ENCODE measurements at places on chromosomes 12 and 14.

- no peak for DNase-seq
Observed at GRCh38 chr14:35879654-35880249, 53.6 kb downstream of the BRMS1L start.

DNA sequence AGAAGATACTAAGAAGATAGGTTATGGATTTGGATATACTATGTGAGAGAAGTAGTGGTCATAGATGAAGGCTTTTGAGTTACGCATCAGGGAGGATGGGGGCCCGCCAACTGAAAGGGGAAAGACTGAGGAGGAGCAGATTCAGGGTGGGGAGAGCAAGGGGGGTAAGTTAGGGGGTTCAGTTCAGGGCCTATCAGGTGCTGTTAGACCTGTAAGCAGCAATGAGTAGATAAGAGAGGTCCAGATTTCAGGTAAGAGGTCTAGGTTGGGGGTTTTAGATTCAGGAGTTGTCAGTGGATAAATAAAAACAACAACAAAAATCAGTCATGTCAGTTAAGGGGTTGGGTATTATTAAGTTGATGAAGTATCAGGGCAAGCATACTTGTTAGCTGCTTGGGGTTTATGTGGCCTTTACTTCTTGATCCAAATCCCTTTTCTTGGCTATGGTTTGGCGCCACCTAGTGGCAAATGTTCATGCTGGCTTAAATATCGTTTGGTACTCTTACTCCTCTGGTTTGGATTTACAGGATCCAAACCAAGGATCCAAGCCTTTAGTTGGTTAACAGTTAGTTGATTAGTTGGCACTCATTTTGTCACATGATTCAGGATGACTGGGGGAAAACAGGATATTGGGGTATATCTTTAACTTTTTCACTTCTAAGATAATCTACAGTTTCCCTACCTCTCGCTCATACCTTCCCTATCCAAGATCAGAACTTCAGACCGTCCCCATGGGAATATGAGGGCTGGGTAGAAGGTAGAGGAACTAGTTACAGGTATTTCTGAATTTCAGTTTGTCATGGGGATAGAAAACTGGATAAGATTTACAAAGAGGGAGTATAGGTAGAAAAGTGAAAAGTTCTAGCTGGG lies 65.1 kb downstream of the PCNX1 start:
- DNase-seq: peak; percentile 75

DNA sequence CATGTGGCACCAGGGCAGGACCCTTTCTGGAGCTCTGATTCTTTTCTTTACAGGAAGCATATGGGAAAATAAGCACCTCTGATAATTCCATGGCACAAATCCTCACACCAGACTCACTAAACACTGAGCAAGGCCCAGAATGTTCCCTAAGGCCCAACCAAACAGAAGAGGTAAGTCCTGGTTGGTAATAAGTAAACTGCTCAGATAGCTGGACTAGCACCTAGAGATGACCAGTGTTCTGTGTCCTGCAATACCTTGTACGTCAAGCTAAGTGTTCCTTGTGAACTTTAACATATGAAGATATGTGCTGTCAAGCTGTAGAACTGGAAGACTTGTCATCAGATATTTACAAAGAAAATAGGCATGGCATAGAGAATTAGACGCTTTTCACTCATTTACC lies 186.7 kb downstream of the ESR2 start:
- DNase-seq: no peak

DNA sequence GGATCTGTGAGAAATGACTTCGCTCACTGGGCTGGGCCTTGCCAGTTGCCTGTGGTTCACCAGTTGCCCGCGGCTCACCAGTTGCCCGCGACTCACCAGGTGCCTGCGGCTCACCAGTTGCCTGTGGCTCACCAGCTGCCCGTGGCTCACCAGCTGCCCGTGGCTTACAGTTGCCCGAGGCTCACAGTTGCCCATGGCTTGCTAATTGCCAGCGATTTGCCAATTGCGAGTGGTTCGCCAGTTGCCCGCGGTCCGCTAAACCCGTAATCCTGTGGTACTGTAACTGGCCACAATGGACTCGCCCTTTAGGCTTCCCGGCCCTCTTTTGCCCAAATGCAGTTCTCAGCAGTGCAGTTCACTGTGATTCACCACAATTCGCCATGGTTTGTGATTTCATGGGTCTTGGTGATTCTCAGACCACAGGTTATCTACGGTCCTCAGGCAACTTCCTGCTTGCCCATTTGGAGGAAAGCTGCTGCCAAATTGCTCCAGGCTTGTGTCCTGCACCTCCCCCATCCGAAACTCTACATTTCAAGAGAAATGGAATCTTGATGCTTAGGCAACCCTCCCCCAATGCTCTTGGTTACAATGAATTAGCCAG lies 15.0 kb upstream of the MEG3 start:
- no peak for DNase-seq

DNA sequence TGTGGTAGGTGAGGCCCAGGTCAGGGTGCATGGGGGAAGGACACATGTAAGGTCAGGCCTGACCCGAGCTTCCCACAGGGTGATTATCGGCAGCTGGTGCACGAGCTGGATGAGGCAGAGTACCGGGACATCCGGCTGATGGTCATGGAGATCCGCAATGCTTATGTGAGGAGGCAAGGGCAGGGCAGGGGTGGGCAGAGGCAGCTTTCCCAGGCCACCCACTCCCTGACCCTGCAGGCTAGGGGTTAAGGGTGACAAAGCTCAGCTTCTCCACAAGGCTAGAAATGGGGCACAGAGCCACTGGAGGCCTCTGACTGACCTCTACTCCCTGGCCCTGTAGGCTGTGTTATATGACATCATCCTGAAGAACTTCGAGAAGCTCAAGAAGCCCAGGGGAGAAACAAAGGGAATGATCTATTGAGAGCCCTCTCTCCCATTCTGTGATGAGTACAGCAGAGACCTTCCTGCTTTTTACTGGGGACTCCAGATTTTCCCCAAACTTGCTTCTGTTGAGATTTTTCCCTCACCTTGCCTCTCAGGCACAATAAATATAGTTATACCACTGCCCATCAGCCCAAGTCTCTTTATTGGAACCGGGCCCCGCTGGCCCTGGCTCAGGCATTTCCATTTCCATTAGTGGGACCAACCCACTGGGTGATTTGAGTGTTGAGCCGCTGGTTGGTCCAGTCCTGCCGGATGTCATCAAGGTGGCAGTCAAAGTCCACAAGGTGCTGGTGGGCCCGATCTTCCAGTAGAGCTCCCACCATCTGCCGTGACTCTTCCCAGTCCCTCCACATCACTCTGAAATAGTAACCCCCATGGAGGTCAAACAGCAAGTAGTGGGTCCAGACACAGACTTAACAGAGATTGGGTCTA lies 2.6 kb downstream of the PSME1 start:
- DNase-seq: no peak

- no peak for DNase-seq
Observed at GRCh38 chr14:61988240-61988639, 226.0 kb downstream of the SNAPC1 start.

DNA sequence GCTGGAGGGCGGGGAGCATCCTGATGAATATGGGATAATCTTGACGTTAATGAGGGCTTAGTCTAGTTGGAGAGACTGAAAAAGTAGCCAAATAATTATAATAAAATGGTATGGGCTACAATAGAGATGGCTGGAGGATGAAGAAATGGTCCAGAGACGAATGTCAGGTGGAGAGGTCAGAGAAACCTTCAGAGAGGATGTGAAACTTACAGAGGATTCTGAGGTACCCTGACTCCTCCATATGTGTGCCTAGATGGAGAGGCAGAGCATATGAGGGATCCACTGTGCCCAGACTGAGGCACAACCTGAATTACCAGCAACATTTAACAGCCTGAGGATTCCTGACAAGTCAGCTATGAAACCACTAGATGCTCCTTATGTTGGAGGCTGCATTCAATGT lies 417.0 kb downstream of the ATP23 start:
- no peak for DNase-seq

DNA sequence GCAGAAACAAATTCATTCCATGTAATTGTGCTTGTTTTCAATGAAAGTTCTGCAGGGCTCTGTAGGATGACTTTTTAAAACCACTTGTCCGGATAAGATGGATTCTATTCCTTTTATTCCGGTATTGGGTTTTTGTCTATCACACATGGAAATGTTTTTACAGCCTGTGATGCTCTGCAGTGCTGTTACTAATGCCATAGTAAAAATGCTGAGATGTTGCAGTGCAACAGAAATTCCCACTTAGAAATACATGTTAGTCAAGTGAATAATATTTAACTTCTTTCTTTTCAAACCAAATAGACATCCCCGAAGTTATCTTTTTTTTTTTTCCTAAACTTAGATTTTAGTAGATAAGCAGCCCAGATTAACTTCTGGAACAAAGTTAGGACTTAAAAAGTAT lies 71.9 kb downstream of the RASSF8 start:
- DNase-seq: no peak

GRCh38 chr14:58813745-58814144 lies 176.0 kb downstream of the DACT1 start:
- DNase-seq: no peak

GRCh38 chr12:62731055-62731820 lies 203.7 kb downstream of the PPM1H start:
- DNase-seq: no peak

GRCh38 chr12:57604992-57605810 lies 577 bp downstream of the DTX3 start:
- no peak for DNase-seq

DNA sequence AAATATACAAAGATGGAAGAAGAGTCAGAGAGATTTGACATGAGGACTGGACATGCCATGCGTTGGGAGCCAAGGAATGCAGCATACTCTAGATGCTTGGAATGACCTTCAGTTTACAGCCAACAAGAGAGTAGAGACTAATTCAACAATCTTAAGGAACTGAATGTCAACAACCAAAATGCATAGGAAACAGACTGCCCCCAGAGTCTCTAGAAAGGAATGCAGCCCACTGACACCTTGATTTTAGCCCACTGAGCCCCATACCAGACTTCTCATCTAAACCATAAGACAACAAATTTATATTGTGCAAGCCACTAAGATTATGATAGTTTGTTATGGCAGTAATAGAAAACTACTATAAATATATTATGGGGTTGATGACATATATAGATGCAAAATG lies 611.2 kb downstream of the RPS29 start:
- DNase-seq: no peak

DNA sequence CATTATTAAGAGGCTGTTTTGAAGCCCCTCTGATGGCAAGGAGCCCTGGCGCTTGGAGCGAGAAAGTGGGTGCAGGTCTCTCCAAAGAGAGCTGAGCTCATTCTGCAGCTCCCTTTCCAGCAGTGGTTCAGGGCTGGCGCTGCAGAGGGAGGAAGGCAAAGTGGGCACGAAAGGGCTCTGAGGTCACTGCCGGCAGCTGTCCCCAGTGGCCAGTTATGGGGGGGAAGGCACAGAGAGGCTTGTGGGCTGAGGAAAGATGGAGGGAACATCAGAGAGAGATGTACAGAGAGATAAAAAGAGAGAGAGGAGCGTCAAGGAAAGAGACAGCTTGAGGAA lies 75.2 kb upstream of the TBX5 start:
- no peak for DNase-seq

- DNase-seq: no peak
Observed at GRCh38 chr14:80930836-80931389, 10.6 kb downstream of the CEP128 start.

- no peak for DNase-seq
Observed at GRCh38 chr12:25364529-25365339, 114.0 kb upstream of the KRAS start.

GRCh38 chr12:125113789-125114188 lies 48.6 kb downstream of the AACS start:
- DNase-seq: no peak

Data from occipital lobe (tissue), 3 donors.